RPMI8226 (cell line): ENCODE measurements at places on chromosomes 6 and 20.

GRCh38 chr6:122953766-122954165, 42.3 kb upstream of the CLVS2 start:
- DNase-seq: no peak

- no peak for DNase-seq
Observed at GRCh38 chr6:145829950-145830349, 15.4 kb upstream of the FBXO30 start.

DNA sequence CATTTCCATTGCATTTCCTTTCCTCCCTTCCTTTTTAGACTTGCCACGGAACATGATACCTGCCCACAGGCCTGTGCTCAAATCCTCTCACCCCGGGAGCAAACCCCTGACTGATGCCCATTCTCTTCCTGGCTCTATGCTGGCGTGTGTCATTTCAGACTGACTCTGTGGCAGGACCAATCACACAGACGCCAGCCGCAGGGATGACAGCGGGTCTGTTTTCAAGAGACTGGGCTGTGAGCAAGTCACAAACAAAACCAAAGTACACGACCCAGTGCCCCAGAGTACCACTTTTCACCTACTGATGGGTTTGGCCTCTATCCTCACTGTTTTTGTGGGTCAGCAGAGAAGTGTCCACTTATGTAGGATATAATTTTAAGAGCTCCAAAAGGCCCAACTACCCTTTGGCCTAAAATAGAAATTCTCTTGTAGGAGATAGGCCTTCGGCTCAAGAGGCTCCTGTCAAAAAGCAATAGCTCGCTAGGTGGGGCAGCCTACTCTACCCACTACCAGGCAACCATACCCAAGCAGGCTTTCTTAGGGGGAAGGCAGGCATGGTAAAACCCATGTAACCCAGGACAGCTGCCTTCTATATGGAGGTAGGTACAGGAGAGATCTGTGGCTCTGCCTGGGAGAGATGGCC, 215.7 kb downstream of the CDC5L start:
- DNase-seq: no peak

DNA sequence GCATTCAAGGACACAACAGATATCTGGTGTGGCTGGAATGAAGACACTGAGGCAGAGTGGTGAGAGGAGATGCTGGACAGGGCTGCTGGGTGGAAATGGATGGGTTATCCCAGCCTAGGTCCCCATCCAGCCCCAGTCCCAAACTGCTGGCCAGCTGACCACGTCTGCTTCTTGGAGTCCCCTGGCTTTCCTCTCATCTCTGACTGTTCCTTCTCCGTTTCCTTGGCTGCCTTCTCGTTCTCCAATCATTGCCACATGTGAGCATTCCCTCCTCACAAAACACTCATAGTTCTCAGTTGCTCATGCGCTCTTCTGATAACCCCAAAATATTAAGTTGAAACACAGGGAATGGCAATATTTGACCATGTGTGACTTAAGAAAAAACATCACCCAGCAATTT, 31.5 kb downstream of the MAFB start:
- no peak for DNase-seq

- peak; percentile 54 for DNase-seq
Observed at GRCh38 chr6:17869010-17869752, 118.3 kb downstream of the KIF13A start.

GRCh38 chr6:168120390-168121302, 41.6 kb upstream of the FRMD1 start:
- no peak for DNase-seq

DNA sequence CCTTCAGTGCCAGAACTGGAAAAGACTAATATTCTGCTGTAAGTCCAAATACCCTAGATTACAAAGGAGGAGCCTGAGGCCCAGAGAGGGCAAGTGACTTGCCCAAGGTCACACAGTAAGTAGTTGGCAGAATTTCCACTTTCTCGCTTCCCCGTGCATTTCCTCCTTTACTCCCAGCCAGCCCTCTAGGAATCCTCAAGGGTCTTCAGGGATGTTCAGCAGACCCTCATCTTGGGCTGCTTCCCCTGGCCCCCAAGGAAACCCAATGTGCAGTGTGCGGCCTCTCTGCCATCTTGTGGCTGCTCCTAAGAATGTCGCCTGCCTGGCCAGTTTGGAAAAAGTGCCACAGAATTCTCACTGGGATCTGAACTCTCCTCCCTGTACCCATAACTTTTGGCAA, 217.7 kb upstream of the LRFN2 start:
- no peak for DNase-seq

DNA sequence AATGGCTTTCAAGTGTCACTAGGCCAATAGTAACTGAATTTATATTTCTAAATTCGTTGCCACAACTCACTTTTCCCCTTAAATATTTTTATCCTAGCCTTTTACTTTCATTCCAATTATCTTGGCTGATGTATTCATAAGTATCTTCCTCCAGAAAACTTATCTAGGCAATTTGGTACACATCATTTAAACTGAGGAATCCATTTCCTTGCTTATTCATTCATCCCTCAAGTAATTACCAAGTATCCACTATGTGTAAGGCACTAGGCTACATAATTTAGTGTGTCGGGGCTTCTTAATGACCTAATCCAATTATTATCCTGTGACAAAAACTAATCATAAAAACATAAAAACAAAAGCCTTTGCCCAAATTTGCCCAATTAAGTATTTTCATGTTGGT, 258.3 kb upstream of the TCF21 start:
- no peak for DNase-seq

DNA sequence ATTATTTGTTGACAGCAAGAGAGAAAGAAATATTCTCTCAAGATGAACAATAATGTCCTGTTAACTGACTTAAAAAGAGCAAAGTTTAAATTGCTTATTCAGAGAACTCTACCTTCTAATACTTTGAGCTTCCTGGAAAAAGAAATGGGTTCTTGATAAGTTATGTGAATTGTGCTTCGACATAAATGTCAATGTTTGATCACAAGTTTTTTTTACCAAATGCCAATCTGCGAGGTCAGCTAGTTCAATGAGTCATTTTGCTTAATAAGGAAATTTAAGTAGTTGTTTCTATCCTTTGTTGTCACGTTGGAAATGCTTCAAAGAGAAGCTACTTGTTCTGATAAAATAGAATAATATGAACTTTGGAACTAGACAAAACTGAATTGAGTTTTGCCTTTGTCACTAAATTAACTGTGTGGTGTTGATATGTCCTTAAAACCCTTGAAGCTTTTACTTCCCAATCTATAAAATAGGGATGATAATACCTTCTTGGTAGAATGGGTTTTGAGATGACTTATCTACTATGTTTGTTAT, 642.1 kb upstream of the FLRT3 start:
- no peak for DNase-seq

GRCh38 chr6:165308926-165309731, at the start of gene C6orf118:
Gene C6orf118, minus strand, starts transcription at chr6:165309605. Its CDS starts 19 bp downstream, at chr6:165309586.
- peak; percentile 13 for DNase-seq

DNA sequence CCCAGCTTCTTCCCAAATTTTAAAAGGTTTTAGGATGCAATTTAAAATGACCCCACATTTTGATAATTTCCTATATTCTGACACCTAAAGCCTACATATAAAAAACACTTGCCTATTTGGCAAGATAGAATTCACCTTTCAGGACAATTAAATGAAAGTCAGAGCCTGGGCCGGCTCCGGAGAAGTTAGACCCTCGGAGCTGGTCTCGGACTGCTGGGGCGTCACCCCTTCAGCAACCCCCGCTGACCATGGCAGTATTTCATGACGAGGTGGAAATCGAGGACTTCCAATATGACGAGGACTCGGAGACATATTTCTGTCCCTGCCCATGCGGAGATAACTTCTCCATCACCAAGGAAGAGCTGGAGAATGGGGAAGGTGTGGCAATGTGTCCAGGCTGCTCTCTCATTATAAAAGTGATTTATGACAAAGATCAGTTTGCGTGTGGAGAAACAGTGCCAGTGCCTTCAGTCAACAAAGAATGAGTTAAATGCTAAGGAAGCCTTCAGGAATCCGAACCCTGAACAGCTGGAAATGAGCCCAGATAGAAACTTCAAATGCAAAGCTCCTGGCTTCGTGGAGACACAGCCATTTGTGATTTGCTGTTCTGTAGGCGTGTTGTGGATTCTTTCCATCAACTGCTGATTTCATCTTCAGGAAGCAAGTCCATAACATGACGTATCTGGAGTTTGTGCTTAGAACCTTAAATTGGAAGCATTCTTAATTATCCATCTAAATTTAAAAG, 16.0 kb downstream of the TCFL5 start:
- DNase-seq: no peak

DNA sequence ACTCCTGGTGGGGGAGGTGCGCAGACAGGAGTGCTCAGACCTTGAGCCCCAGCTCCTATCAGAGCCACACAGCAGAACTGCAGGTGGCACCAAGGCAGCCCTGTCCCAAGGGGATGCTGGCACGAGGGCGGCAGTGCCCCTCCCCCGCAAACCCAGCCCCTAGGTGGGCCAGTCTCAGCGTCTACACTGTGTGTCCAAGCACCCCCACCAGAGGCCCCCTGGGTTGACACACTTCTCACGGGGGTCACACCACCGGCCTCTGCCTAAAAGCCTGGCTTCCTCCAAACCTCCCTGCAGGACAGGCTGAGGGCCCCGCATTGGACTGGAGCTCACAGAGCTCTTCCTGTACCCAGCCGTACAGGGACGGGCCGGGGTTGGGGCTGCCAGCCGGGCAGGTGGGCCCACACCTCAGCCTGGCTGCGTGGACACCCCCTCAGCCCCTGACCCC, 8.1 kb downstream of the SLC2A4RG start:
- DNase-seq: no peak

GRCh38 chr6:169445661-169446581, 192.3 kb upstream of the THBS2 start:
- DNase-seq: no peak

DNA sequence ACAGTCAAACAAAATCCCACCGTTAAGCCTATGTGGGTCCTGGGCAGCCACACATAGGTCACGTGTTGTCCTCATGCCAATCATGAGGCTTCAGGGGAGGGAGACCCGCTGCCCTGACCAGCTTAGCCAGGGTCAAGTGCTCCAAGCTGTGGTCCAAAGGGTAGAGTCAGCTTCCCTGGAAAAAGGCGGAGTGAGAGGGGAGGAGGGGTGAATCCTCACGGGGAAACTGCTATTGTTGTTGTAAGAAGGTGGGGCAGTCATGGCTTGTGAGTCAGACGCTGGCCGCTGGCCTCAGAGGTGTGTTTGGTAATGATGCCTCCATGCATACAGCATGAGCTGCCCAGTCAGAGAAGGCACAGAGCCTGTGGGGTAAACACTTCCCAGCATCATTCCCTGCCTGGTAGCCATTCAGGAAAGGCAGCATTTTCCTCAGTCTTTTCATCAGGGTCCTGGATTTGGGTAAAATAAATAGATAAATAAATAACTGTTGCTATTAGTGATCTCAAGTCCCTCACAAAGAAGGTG, 8.7 kb downstream of the CST3 start:
- DNase-seq: no peak

DNA sequence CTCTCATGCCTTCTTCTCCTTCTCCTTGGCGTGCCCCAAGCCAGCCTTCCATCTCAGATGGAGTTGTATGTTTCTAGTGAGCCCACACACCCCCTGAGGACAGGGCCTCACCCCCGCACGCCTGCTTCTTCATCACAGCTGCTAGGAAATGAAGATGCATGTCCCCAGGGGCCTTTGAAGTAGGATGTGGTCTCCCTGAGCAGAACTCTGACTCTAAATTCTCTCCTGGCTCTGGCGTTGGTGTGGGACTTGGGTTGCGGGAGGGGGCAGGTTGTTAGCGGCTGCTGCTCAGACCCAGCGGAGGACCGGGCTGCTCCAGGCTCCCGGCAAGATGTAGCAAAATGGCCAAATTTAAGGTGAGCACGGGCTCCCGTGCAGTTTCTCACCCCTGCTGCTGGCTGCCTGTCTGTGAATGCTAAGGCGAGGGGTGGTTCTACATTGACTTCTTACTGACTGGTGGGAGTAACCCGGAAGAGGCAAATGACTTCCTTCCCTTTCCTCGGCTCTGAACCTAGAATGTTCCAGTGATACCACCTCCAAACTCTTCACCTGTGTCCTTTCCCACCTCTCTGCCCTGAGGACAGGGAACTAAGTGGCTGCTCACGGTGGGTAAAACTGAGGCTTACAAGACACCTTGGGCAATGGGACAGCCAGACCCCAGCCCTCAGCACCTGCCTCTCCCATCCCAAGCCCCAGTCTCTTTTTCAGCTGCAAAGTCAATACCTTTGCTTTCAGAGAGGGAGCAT, 8.8 kb downstream of the SYNJ2 start:
- no peak for DNase-seq

DNA sequence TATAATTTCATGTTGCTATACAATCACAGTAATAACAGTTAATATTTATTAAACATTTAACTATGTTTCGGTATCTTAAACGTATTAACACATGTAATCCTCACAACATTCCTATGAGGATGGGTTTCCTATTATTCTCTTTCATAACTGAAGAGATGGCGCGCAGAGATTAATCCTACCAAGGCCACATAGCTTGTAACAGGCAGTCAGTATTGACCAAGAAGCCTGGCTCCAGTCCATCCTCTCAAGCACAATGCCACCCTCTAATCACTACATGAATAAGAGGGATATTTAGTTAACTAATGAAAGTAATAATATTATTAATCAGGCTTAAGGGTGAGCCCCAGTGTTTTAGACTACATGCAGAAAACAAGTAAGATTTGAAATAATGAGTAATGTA, 149.7 kb upstream of the SIM1 start:
- DNase-seq: no peak

GRCh38 chr6:144327081-144327480, 41.9 kb downstream of the UTRN start:
- DNase-seq: no peak

- DNase-seq: peak; percentile 24
Observed at GRCh38 chr6:1336246-1336843, 24.4 kb downstream of the FOXQ1 start.

- DNase-seq: no peak
Observed at GRCh38 chr6:159682295-159682694, 10.7 kb downstream of the SOD2 start.

DNA sequence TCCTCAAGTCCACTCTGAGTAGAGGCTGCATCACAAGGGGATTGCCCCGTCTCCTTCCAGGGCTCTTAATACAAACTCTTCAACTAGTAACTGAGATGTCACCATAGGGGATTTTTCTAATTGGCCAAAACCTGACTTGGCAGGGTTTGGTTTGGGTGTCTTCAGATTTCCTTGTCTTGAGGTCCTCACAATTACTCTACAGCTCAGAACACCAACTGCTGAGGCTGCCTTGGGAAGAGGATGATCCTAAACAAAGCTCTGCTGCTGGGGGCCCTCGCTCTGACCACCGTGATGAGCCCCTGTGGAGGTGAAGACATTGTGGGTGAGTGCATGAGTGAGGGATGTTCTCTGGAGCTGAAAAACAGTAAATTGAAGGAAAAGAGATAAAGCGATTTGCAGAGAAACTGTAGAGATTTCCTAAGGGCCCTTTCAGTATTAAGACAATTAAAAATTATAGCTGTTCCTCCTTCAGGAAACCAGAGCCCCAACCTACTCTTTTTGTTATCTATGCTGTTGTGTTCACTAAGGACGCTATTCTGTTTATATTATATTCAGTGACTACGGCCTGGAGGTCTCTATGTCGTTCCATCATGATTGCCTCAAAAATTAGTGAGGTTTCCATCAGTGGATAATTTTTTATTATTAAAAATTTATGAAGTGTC, at the start of gene HLA-DQA1:
HLA-DQA1 (plus strand) TSS at position 188 of the 662 bp plus-strand sequence; CDS start at position 241, 53 bp downstream.
- no peak for DNase-seq

- peak; percentile 27 for DNase-seq
Observed at GRCh38 chr6:42978487-42978838, 518 bp downstream of the PEX6 start.
